ENCODE measurements at places on chromosomes 1 and 21.

DNA sequence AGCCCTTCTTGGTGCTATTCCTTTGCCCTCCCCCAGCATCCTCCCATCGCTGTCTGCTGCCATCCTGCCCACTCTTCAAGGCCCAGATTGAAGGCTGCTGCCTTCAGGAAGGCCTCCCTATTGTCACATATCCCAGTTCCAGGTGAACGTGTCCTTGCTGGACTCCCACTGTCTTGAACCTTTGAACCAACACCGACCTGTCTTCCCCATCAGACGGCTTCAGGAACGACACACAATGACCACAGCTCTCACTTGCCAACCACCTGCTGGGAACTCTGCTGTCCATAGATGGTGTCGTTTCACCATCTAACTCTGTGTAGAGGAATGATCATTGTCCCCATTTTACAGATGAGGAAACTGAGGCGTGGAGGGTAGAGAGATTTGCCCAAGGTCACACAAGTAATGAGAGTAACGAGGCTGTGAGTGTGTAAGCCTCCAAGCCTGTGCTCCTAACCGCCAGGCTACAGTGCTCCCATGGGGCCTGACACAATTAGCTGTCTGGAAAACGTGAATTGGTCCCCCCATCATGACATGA lies 9.9 kb upstream of the PLEKHG5 start:
- no peak for DNase-seq

DNA sequence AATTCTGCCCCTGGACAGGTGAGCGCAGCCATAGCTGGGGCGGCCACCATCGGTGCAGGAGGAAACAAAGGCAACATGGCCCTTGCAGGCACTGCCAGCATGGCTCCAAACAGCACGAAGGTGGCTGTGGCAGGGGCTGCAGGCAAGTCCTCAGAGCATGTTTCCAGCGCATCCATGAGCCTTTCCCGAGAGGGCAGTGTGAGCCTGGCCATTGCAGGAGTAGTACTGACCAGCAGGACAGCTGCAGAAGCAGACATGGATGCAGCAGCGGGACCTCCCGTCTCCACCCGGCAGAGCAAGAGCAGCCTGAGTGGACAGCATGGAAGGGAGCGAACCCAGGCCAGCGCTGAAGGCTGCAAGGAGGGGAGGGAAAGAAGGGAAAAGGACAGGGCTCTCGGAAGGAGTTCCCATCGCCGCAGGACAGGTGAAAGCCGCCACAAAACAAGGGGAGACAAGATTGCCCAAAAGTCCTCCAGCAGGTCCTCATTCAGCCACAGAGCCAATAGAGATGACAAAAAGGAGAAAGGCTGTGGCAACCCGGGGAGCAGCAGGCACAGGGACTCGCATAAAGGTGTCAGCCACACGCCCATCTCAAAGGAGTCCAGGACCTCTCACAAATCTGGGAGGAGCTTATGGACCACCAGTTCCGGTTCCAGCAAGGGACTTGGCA lies 17.4 kb downstream of the ATF3 start:
- no peak for DNase-seq

- DNase-seq, result no peak
Measured at GRCh38 chr1:109151146-109151990, 37.5 kb downstream of the ELAPOR1 start.

DNA sequence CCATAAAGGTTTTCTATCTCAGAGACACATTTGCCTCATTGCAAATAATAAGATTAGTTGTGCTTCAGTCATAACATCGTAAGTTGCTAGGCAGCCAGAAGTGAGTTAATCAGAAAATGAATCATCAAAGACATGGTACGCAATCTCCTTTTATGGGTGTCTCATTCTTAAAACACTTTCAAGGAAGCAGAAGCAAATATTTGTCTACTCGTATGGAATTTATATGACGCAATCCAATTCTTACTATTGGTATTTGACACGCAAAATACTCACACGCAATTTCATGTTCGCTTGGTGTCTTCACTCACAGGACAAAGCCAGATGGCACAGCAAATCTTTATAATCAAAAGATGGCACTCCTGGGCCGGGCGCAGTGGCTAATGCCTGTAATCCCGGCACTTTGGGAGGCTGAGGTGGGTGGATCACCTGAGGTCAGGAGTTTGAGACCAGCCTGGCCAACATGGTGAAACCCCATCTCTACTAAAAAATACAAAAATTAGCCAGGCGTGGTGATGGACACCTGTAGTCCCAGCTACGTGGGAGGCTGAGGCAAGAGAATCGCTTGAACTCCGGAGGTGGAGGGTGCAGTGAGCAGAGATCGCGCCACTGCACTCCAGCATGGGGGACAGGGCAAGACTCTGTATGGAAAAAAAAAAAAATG lies 56.4 kb downstream of the HLCS start:
- no peak for DNase-seq

GRCh38 chr1:101136739-101137138 lies 100.1 kb upstream of the S1PR1 start:
- DNase-seq, result no peak

DNA sequence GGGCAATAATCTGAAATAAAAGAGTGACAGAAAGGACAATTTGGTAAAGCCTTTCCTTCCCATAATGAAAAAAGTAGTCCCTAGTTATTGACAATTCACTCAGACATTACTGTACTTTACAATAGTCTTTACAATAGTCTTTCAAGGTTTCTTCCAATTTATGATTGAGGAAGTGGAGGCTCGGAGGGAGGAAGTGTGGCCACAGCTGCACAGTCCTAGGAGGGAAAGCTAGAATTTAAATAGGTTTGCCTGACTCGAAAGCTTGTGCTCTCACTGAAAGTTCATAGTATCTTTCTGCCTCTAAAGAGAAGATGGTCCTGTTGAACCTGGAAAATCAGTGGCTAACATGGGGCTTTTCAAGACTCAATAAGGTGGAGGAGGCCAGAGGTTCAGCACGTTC lies 203.2 kb downstream of the SDCCAG8 start:
- DNase-seq, result no peak

DNA sequence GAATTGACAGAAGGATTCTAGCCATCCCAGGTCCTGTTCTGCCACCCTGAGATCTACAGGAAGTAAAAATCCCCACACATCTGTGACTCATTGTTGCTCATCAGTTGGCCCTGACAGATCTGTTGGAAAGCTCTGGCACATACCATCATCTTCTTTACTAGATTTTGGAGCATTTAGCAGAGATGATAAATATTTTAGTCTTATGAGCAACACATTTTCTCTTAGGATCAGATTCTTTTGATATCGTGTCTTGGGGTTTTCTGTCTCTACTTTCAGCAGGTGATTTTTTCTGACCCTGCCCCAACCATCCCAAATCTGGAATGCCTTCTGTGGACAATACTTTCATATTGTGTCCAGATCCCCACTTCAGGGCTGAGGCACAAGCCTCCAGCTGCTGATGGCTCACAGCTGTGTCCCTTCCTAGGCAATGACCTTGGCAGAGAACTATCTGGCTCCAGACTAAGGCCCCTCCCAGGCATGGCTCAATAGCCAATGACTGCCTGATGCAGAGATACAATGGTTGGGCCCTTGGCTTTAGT lies 102.8 kb downstream of the GDAP2 start:
- DNase-seq, result no peak

- DNase-seq, result no peak
Measured at GRCh38 chr1:7847599-7847998, 5.3 kb downstream of the UTS2 start.

DNA sequence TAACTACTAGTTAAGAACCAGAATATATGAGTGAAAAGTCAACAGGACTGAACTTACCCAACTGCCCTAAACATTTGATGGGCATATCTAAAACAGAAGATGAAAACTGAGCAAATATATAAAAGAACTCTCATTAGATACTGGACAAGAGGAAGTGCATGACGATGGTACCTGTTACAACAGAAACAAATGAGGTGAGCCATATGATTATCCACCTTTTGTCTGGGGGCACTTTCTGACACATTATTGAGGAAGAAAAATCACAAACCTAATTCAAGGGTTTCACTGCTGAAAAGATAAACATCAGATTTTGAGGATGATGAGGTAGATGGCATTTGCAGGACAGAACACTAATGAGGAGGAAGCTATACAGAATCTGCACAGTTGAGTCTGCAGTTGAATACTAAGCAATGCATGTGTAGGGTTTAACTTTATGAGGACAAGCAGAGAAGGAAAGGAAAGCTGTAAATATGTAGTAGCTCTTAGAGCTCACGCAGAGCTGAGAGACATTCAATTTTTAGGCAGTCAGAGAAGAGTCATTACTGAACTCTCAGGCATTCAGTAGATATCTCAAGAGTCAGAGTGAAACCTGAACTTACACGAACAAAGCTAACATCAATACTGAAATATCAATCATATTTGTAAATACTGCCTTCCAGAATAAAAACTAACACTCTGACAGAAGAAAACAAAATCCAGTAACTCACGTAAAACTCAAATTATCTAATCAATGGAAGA lies 262.1 kb downstream of the AKT3 start:
- no peak for DNase-seq

DNA sequence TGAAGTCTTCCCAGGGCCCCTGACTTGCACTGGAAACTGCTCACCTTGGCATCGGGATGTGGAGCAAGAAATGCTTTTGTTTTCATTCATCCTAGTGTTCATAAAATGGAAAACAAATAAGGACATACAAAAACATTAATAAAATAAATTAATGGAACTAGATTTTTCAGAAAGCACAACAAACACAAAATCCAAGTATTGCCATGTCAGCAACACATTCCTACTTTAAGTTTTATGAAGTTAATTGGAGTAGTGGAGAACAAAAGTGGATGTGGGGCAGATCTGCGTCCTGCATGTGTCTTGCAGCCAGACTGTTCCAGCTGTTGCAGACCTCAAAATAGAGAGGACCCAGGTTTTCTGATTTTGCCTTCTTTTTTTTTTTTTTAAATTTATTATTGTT lies 32.9 kb downstream of the PRMT2 start:
- no peak for DNase-seq

- DNase-seq, result no peak
Measured at GRCh38 chr1:233323718-233324117, 3.8 kb upstream of the MAP3K21 start.
